ENCODE measurements at places on chromosomes 7 and 10. TPM values are rescaled to one million over a fixed set of nuclear protein-coding genes. Genes with fewer than 3 reads are reported as not detected.

The GBF1 gene
- polyA plus RNA-seq: 29.8 TPM

DNA sequence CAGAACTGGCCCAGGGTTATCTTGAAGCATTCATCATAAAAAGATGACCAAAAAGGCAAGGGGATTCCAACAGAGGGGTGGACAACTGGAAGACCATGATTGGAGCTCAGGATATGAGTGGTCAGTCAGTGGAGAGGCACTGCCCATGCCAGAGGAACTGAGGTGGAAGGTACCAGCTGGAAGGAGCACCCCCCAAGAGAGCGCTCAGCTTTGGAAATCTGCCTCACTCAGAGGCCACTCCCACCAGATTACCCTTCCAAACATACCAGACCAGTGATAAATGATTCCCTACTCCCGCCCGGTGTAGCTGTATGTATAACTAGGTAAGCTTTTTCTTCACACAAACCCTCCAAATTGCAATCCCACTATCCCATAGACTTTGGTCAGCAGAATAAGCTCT, 257.0 kb upstream of the SLC26A5 start:
- no peak for DNase-seq

GRCh38 chr7:74637745-74638144, 19.8 kb upstream of the GTF2I start:
- DNase-seq: no peak

DNA sequence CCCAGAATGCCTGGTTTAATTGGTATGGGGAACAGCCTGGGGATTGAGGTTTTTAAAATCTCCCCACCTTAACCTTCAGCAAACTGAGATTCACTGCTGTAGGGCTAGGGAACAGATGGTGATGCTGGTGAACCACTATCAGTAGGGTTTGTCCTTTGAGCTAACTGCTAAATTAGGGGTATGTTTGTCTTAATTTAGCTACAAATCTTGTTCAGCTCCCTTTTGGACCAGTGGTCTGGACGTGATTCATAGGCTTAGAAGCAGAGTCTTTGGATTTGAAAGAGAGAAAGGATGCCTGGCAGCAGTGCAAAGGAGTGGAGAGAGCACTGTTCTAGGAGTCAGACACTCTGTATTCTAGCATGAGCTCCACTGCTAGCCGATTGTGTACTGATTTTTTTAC, 2.8 kb downstream of the HDAC9 start:
- no peak for DNase-seq

GRCh38 chr7:20299145-20299544, 31.6 kb upstream of the ITGB8 start:
- DNase-seq: no peak

GRCh38 chr7:97064972-97065587, 40.4 kb upstream of the DLX5 start:
- DNase-seq: peak; percentile 65

- peak; percentile 80 for DNase-seq
Observed at GRCh38 chr10:125093199-125093973, 67.0 kb downstream of the CTBP2 start.

DNA sequence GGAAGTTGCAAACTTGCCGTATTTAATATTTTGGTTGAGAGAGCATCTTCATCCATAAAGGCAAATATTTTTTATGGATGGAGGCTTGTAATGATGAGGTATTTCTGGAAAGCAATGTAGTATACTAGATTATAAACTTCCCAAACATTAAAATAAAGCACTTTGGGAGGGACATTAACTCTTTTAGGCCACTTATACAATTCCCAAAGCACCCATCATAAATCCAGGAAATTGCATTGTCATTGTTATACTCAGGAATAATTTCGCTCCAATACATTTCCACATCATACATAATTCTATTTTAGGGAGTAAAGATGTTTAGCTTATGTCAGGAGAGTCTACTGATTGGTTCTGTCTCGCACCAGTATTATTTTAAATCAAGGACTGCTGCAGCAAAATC, 212.7 kb upstream of the MKI67 start:
- no peak for DNase-seq

DNA sequence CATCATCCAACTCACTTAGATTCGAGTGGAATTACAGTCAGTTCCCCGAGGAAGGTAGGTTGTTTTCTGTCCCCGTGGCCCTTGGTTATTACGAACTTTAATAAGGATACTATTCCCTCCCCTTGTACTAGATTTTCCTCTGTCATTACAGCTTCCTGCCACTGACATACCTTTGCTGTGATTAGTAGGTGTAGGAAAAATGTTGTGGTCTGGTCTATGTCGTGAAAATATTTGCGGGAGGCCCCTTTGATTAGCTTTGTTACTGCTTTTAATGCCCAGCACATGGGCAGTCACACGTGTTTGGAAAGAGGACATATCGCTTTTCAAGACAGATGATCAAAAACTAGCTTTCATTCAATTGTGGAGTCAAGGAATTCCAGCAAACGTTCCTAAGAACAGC, 92.2 kb downstream of the GATA3 start:
- DNase-seq: no peak

All from GM23248 (cell line).